Naive B cell (primary cell): ENCODE measurements at places on chromosomes 3 and 15.

- no peaks in the 10 kb centered on the region for H3K36me3 ChIP-seq
- H3K4me1 ChIP-seq, result peaks cover 22% of the 10 kb centered on the region
- peak overlapping the region; percentile 93 for H3K4me3 ChIP-seq
- H3K27ac ChIP-seq, result peak overlapping the region; percentile 74
- DNase-seq, result no peak
Measured at GRCh38 chr3:136249593-136249992, 547 bp upstream of the PCCB start.

DNA sequence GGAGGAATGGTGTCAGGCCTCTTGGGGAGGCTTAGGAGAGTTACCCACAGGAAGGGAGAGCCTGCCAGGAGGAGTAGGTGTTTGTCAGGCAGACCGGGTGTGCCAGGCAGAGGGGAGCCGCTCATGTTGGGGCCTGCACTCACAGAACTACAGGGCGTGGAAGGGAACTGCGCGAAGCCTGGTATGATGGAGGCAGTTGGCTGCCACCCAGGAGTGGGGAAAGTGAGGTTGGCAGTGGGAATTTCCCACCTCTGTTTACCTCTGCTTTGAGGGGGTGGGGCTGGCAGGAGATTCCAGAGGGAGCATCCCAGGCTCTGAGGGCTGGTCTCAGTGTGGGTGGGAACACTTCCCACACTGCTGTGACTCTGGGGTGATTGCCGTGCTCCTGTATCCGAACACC lies 99.9 kb downstream of the SLCO3A1 start:
- H3K27me3 ChIP-seq, result peaks cover 17% of the 10 kb centered on the region
- H3K4me1 ChIP-seq, result peaks cover 3% of the 10 kb centered on the region
- no peak overlapping the region for H3K27ac ChIP-seq
- no peak for DNase-seq

- no peaks in the 10 kb centered on the region for H3K4me1 ChIP-seq
- no peaks in the 10 kb centered on the region for H3K36me3 ChIP-seq
- H3K27ac ChIP-seq, result no peak overlapping the region
- peaks cover 8% of the 10 kb centered on the region for H3K27me3 ChIP-seq
Measured at GRCh38 chr3:176904506-176904905, 292.8 kb downstream of the TBL1XR1 start.

DNA sequence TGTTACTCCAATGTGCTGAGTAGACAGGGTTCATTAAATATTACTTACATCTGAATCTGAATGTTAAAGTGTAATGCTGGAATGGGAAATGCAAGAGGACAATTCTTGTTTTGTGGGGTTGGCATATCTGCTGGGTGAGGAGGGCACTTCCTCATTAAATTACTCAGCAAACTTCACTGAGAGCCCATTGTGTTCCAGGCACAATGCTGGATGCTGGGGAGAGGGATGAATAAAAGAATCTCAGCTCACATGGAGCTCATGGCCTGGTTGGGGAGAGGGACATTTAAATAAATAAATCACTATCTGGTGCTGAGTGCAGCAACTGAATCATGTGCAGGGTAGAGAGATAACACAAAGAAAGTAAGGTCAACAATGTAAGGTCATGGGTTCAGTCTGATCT lies 199.2 kb upstream of the CFAP20DC start:
- peaks cover 13% of the 10 kb centered on the region for H3K4me1 ChIP-seq
- H3K4me3 ChIP-seq, result no peak overlapping the region
- no peaks in the 10 kb centered on the region for H3K27me3 ChIP-seq

DNA sequence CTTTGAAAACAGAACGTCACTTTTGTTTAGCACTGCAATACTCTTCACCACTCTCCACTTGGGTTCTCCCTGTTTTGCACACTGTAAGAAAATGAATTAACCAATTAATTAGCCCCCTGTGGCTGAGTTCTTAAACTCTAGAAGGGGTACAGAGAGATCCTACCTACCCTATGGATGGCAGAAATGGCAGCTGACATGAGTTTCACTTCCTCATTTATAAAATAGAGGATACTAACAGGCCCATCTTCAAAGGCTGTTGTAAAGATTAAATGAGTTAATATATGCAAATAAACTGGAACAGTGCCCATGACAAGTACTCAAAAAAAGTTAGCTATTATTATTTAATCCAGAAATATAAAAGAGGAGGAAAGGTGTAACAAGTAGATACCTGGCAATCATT lies 36.9 kb downstream of the SUCLG2 start:
- peaks cover 35% of the 10 kb centered on the region for H3K36me3 ChIP-seq
- peaks cover 14% of the 10 kb centered on the region for H3K4me1 ChIP-seq
- no peak overlapping the region for H3K4me3 ChIP-seq
- H3K27me3 ChIP-seq, result no peaks in the 10 kb centered on the region
- H3K27ac ChIP-seq, result no peak overlapping the region

DNA sequence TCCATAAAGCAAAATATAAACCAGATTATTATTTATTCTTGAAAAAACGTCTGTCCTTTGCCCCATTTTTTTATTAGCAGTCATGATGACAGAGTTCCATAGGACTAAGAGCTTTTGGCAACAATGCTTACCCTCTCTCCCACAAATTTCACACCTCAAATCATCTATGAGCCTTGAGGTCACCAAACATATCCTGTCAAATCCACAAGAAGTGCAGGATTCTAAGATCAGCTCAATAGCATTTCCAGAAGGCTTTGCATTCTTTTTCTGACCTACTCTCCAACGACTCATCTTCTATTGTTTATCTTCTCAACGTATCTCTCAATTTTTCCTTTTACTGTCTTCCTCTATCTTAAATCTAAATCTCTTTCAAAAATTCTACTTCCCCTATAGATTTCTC lies 619.1 kb upstream of the BCHE start:
- no peak for DNase-seq
- no peaks in the 10 kb centered on the region for H3K36me3 ChIP-seq
- no peak overlapping the region for H3K4me3 ChIP-seq

GRCh38 chr3:12994357-12994606 lies 78.9 kb downstream of the IQSEC1 start:
- peaks cover 66% of the 10 kb centered on the region for H3K4me1 ChIP-seq
- no peak for DNase-seq
- no peaks in the 10 kb centered on the region for H3K36me3 ChIP-seq
- H3K27me3 ChIP-seq, result no peaks in the 10 kb centered on the region
- H3K4me3 ChIP-seq, result peak overlapping the region; percentile 97

DNA sequence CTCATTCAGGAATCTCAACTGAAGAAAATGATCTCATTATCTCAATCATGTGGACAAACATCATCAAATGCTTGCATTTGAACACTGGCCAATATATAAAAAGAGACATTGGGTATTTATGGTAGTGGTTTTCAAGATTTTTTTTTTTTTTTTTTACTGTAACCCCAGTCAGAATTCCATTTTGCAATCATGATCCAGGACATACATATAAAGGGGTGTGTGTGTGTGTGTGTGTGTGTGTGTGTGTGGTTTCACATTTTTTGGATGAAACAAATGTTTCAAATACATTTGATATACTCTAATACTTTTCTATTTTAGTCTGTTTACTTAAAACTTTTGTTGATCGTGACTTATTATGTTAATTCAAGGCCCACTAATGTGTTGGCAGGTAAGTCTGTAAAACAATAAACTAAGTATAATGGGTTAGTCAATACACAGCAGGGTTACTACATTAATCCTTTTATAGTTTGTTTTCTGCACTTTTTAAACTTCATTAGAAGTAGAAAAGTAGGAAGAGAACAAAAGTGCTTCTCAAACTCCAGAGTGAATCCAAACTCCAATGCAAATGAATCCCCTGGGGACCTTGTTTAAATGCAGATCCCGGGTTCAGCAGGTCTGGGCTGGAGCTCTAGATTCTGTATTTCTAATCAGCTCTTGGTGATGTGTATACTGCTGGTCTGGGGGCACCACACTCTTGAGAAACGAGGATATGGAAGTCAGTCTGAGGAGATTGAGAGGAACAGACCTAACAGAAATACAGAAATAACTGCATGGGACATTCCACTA lies 17.6 kb downstream of the THRB start:
- no peak for DNase-seq
- peaks cover 7% of the 10 kb centered on the region for H3K27me3 ChIP-seq
- H3K4me3 ChIP-seq, result no peak overlapping the region
- no peak overlapping the region for H3K27ac ChIP-seq
- H3K36me3 ChIP-seq, result no peaks in the 10 kb centered on the region
- no peaks in the 10 kb centered on the region for H3K4me1 ChIP-seq

GRCh38 chr15:67080900-67081431 lies 15.6 kb downstream of the SMAD3 start:
- H3K27me3 ChIP-seq, result no peaks in the 10 kb centered on the region
- H3K4me3 ChIP-seq, result peak overlapping the region; percentile 77
- peaks cover 99% of the 10 kb centered on the region for H3K4me1 ChIP-seq
- DNase-seq, result peak; percentile 93

- no peak for DNase-seq
- no peak overlapping the region for H3K27ac ChIP-seq
- H3K4me3 ChIP-seq, result no peak overlapping the region
- no peaks in the 10 kb centered on the region for H3K36me3 ChIP-seq
- no peaks in the 10 kb centered on the region for H3K4me1 ChIP-seq
- no peaks in the 10 kb centered on the region for H3K27me3 ChIP-seq
Measured at GRCh38 chr3:61450866-61451265, 110.5 kb upstream of the PTPRG start.

DNA sequence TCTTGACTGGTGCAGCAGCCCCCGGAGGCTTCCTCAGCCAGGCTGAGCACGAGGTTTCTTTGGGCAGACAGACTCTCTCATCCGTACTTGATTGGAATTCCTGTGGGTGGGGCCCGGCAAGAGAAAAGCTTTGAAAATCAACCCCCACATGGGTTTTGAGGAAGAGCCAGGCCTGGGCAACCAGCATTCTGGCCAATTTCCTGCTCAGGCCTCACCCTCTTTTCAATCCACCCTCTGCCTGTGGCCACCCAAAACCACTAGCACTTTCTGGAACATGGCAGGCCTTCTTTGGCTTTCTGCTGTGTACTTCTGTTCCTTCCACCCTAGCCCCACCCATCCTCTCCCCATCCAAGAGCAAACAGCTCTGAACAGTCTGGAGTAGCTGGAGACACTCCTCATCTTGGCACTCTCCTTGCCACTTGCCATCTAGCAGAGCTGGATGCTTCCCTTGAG lies 5.9 kb downstream of the MYO5C start:
- H3K4me3 ChIP-seq, result no peak overlapping the region
- DNase-seq, result no peak
- peaks cover 13% of the 10 kb centered on the region for H3K4me1 ChIP-seq
- no peaks in the 10 kb centered on the region for H3K36me3 ChIP-seq
- peaks cover 18% of the 10 kb centered on the region for H3K27me3 ChIP-seq

DNA sequence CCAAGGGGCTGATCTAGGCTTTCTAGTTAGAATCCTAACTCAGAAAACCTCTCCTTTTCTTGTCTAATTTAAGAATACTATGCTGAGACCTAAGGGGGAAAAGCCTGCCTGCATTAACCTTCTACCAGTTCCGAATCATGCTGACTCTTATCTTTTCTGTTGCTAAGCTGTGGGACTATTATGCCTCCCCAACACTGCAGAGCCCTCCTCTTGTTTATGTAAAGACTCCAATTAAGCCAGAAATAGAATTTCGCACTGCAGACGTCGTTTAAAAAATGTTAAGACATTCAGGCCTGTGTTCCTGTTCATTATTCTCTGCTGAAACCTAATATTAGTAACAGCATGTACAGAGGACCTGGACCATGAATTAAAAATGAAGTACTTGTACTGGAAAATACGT lies 310.6 kb upstream of the ATP11B start:
- no peak for DNase-seq
- H3K36me3 ChIP-seq, result no peaks in the 10 kb centered on the region
- H3K4me3 ChIP-seq, result no peak overlapping the region

DNA sequence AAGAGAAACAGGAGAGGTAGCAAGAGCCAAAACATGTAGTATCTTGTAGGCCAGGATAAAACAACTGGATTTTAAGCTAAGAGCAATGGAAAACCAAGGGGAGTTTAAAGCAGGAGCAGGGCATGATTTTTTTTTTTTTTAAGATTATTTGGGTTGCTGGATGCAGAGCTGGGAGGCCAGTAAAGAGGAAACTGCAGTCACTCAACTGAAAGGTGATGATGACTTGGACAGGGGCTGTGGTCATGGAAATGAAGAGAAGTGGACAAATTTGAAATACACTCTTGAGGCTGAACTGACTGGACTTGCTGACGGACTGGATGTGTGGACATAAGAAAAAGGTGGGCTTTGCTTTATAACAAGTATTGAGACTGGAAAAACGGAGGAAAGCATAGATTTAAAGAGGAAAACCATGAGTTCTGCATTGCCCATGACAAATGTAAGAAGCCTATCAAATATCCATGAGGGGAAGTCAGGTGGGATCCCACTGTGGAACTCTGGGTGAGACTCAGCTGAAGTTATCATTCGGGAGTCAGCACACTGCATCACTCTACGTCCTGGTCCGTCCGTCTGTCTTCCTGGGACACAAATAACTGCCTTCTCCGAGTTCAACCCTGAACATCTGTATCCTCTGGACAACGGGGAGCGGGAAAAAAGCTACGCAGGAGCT lies 688 bp downstream of the XPC start:
- H3K27ac ChIP-seq, result peak overlapping the region; percentile 99
- H3K27me3 ChIP-seq, result no peaks in the 10 kb centered on the region
- peak overlapping the region; percentile 99 for H3K4me3 ChIP-seq
- H3K36me3 ChIP-seq, result no peaks in the 10 kb centered on the region
- DNase-seq, result peak; percentile 4
- peaks cover 60% of the 10 kb centered on the region for H3K4me1 ChIP-seq

GRCh38 chr15:51969728-51970127 lies 1.9 kb downstream of the LEO1 start:
- no peak overlapping the region for H3K27ac ChIP-seq
- no peak for DNase-seq
- peaks cover 28% of the 10 kb centered on the region for H3K4me1 ChIP-seq
- H3K4me3 ChIP-seq, result peak overlapping the region; percentile 100

GRCh38 chr15:67836134-67836455 lies 3.8 kb downstream of the RNU6-1 start:
- H3K27ac ChIP-seq, result peak overlapping the region; percentile 88
- no peaks in the 10 kb centered on the region for H3K36me3 ChIP-seq

DNA sequence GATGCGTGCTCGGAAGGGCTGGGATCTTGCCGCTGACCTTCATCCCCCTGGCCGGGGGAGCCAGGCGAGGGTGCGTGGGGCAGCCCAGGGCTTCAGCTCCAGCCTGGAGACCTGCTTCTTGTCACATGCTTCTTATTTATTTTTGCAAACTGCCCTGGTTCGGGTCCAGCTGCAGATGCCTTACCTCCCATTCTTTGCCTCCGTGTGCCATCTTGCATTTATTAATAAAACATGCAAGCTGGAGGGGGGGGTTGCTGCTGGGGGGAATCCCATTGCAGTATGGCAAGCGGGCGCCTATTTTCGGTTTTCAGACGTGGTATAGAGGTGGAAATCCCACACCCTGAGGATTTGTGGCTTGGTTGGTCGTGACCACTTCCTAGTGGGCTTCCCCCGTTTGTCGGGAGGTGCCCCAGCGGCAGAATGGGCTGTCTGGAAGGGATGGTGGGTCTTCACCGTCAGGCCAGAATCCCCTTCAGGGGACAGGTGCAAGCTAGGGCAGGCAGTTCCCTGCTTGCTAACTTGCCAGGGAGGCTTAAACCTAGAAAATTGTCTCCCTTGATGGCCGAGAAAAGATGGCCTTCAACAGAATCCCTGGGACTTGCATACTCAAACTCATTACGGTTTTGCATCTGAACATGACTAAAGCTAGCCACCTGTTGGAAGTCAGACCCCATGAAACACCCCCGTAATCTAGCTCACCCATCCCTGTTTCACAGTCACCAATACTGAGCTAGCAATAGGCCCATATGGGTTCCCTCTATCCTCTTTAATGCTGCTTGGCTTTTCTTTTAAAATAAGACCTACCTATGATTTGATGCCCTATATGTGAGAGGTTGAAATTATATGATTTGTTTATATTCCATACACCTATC lies 569 bp downstream of the TMEM266 start:
- H3K4me1 ChIP-seq, result peaks cover 35% of the 10 kb centered on the region
- peak overlapping the region; percentile 66 for H3K27ac ChIP-seq
- peaks cover 51% of the 10 kb centered on the region for H3K27me3 ChIP-seq
- H3K36me3 ChIP-seq, result no peaks in the 10 kb centered on the region
- H3K4me3 ChIP-seq, result peak overlapping the region; percentile 89
